Caki2 (cell line): ENCODE measurements at places on chromosomes 6 and 20.

- DNase-seq, result peak; percentile 35
Measured at GRCh38 chr6:82045965-82046756, 201.4 kb downstream of the IBTK start.

- DNase-seq, result peak; percentile 31
Measured at GRCh38 chr6:28336284-28337120, 554 bp upstream of the ZSCAN31 start.

DNA sequence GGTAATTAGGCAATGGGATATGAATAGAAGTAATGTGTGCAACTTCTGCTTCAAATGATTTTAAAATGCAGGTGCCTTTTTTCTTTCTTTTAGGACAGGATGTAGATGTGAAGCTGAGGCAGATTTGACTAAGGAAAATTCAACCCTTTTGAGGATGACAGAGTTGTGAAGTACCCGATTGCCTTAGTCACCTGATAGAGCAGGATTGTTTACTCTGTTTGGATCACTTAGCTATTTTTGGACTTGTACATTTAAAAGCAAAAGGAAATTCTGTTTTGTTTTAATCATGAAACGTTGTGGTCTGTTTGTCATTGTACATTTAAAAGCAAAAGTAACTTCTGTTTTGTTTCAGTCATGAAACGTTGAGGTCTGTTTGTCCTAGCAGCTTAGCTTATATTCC, 143.4 kb downstream of the FAM83B start:
- no peak for DNase-seq

DNA sequence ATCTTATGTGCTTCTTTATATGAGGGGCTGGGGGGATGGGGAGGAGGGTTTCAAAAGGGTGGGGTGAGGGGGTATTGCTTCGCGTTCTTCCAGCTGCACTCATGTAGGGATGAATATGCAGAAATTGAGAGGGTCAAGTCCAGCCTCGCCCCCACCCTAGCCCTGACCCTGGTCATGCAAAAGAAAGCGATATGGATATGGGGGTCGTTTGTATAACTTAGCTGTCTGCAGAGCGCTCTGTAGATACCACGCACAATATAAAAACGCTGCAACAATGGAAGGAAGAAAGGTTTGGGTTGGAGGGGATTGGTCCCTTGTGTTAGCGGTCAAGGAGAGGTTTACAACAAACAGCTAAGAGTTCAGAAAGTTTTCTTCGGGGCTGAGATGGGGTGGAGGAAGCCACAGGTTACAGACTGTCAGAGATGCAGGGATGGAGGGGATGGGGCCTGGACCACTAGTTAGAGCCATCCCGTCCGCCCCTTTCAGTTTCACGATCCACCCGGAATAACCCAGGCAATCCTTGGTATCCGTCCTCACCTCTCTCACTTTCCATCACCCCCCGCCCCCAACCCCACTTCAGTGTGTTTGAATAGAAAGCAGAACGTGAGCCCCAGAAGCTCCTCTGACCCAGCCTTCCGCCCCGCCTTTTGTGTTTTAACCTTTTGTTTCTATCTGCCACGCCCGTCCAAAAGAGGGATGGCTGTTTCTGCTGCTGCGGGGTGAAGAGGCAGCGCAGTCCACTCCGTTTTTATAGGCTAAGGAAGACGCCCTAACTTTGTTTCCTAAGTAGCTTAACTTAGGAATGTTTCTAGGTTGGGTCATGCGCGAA, 73.5 kb downstream of the SOX4 start:
- no peak for DNase-seq

DNA sequence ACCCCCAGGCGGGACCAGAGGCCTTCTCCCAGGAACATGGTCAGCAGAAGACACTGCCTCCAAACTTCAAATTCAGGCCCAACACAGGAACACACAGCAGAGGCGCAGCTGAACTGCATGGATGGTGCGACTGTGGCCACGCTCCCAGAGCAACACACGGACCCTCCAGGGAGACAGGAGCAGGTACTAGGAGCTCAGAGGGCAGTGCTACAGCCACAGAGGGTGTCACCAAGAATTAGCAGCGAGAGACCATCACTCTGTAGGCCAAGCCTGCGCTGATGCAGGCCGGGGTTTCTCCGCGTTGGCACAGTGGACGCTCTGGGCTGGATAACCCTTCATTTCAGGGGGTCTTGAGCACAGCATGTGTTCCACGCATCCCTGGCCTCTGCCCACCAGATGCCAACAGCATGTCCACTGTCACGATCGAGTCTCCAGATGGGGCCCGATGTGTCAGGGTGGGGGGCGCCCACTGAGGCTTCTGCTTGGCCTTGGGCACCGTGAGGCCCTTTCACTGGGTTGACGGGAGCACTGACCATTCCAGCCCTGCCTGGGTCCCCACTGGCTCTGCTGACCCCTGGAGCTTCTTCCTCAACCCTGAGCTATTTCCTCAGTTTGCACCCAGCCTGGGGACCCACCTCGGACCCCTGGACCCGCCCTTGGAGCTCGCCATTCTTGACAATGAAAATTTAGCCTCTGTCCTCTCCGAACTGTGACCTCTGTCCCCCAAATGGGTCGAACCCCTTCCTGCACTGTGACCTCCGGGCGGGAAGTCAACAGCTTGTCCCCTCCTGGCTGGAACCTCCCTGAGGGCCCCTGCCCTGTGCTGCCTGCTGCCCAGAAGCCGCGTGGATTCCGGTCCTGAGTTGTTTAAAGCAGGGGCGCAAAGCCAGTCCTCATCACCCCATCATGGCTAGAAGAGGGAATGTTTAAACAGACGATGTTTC, 239.4 kb downstream of the DLL1 start:
- no peak for DNase-seq

DNA sequence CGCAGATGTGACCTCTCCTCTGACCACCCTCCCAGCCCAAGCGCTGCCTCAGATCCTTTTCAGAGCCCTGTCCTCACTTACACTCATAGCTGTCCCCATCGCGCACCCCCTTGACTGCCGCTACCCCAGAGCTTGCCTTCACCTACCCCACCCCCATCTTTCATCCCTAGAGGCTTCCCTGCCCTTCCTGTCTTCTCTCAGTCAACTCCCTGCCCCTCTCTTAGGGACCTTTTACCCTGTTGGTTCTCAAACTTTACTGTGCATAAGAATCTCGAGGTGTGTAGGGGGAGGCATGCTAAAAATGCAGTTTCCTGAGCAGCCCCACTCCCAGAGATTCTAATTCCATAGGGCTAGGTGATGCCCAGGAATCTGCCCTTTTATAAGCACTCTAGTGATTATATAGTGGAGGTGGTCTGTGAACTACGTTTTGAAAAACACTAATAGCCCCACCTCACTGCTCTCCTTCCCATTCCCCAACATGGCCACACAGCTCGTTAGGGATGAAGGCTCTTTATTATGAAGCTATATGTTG, 725 bp downstream of the TM9SF4 start:
- no peak for DNase-seq

DNA sequence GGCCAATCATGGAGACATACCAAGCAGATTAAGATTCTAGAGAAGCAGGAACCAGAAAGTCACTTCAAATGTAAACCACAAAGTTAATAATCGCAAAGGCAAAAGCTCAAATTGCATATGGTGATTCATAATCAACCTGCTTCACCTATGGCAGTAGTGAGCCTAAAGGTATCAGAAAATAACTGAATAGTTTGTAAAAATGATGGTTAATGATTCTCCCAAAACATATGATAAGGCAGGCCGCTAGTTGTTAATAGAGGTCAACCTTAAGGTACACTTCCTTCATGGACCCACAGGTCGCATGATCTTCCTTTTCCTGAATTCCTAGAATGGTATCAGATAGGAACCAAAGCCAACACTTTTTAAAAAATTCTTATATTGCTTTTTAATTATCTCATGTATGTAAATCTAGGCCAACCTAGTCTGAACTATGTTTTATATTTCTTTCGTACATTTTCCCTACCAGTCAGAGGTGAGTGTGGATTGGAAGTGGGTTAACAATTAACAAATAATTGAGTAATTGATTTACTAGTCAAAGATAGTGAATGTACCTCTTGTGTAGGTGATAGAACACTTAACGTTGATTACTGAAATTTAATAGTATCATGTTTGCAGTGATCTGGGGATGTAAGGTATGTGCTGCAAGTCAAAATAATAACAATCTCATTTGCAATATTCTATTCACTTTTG, 16.4 kb downstream of the TAAR2 start:
- peak; percentile 78 for DNase-seq

GRCh38 chr20:19835533-19836222, 77.6 kb downstream of the RIN2 start:
- no peak for DNase-seq

- no peak for DNase-seq
Measured at GRCh38 chr6:97399208-97399607, 116.2 kb upstream of the MMS22L start.

DNA sequence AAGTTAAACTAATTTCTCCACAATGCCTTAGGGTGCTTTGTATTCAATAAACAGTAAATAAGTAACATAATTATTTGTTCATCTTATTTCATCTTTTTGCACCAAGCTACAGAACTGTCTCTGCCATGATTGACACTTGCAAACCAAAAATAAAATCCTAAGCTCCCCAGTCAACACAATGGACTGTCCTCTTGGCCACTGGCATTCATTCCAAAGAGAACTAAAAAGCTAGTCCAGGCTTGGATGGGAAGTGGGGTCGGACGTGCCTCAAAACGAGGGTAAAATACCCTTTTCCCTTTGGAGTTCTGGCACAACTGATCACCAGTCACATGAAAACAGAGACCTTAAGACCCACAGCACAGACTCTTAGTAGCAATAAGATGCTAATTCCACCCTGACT, 66.4 kb upstream of the THBS2 start:
- no peak for DNase-seq

DNA sequence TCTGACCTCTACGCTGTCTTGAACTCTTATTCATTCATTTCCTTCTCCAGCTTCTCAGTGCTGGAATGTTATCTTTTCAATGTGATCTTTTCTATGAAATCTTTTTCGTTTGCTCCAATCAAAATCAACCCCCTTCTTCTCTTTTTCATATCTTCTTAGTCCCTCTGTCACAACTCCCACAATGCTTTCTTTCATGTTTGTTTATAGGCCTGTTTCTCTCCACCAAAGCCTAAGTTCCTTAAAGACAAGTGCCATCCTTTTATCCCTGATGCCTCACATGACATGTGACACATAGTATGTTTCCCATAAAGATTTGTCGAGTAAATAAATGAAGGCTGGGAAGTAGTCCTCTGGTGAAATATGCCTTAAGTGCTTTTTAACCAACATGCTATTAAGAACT, 38.1 kb downstream of the CRYBG1 start:
- DNase-seq, result no peak

GRCh38 chr6:13574149-13574570, 241 bp upstream of the SIRT5 start:
- peak; percentile 93 for DNase-seq

DNA sequence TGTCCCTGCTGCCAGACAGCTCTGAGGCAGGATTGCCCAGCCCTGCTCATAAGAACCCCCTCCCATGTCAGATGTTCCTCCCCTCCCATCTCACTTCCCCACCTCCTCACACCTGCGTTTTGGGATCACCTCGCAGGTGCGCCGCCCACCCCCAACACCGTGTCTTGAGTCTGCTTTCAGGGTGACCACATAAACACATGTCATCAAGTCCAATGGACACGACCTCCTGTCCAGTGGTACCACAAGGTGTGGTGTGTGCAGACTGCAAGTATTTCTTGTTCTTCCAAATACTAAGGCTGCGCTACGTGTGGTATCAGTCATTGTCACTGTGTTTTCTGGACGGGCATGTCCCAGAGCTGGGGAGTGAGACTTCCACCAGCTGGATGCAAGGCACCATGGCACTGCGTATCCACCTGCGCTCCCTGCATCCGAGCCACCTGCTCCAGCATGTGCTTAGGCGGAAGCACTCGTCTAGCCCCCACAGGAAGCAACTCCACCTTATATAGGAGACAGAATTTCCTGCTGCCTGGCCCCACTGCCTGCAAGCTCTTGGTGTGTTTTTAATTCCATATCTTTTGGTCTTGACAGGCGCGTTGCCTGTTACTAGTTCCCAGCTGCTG, 119.7 kb upstream of the NXT1 start:
- no peak for DNase-seq

DNA sequence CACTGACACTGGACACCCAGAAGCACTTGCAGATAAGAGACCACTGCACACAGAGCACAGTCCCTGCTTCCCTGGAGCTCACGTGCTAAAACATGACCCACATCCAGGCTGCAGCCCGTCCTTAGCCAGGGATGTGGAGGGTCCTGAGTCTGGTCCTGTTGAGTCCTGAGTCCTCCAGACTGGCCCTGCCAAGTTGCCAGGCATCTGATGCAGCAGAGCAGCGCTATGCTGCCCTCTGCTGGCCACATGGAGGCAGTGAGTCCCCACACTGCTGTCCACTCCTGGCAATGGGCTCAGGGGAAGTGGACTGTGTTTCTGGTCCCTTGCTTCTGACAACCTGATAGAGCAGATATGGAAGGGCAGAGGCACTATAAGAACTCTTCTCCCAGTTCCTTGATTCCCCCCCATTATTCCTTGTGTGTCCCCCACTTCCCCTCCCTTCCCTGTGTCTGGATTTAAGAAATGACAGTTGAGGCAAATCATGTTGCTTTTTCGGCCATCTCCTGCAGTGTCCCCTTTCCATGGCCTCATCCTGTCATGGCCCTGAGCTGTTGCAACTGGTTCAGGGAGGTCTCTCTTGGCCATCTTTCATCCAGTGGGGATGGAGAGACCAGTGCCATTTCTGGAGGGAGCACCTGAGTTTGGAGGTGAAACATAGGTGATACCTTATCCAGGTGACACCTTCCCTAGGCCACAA, 86.0 kb downstream of the DHX35 start:
- peak; percentile 62 for DNase-seq

- DNase-seq, result no peak
Measured at GRCh38 chr6:73194744-73195143, 30.6 kb downstream of the KHDC1L start.

DNA sequence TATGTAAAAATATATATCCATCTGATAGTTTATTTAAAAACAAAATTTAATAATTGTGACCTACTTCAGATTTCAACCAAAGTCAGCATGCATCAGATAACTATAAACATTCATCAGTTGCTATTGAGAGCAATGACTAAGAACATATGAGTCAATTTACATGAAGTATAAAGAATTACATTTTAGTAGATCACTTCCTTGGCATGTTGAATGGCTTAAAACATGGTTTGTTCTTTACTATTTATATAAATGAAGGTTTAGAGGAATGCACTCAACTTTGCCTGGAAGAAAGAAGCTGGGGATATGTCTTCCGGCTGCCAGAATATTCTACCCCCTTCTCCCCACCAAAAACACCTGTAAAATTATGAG, 6.4 kb upstream of the FAM217A start:
- no peak for DNase-seq

GRCh38 chr6:139313784-139314545, 22.2 kb upstream of the TXLNB start:
- DNase-seq, result no peak

DNA sequence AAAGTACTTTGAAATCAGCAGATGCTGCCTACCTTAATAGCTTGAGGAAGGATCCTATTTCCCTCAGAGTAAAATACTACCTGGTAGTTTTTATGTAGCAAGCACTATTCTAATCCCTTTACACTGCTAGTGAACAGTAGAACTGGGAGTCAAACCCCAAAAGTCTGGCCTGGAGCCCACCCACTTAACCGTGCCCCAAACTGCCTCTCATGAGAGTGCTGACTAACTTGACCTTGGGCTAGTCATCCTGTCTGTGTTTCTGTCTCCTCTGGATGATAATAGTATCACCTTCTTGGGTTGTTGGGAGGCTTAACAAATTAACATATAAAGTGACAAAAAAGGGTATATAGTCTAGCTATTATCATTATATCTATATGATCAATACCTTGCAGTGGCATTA, 140.5 kb downstream of the RCAN2 start:
- DNase-seq, result no peak

GRCh38 chr6:41646026-41646795, 7.9 kb downstream of the MDFI start:
- no peak for DNase-seq
